Cortex of kidney (tissue), 1 donor: ENCODE measurements at places on chromosomes 5 and 9.

DNA sequence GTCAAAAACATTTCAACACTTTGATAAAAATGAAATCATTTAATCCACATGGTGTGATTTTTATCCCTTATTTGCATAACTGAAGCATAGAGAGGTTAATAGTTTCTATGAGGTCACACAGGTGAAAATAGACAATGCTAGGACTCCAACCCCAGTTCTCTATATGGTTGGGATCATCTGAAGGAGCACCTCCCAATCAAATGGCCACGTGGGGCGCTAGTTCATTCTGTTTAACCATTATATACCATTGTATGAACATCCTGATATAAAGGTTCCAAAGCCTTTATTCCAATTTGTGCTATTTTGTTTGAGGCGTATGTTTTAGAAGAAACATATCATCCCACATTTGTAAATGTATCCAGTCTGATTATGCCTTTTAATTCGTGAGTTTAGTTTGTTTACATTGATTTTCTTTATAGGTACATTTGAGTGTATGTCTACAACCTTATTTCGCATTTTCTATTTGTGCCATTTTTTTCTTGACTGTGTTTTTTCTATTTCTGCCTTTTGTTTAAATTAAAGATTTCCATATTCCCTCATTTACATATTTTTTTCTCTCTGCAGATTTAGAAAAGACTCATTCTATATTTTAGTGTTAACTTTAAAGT, 1092.0 kb downstream of the MAT2B start:
- no peak for DNase-seq

DNA sequence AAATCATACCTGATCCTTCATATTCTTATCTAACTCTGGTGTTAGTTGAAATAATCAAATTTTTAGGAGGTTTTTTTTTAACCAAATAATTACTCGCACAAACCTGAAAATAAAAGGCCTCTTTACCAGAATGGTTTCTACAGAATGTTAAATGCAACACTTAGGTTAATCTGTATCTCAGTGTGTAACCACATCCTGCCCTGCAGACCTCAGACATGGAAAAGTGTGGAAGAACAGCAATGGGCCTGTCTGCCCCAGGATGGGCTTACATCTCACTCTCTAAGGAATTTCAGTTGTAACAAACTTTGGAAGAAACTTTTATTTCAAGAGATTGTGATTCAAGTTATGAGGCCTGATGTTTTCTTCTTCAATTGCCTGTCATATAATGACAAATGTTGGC, 32.5 kb upstream of the MIER3 start:
- DNase-seq: no peak

- DNase-seq: no peak
Observed at GRCh38 chr5:140297283-140297682, 5.6 kb downstream of the PFDN1 start.

DNA sequence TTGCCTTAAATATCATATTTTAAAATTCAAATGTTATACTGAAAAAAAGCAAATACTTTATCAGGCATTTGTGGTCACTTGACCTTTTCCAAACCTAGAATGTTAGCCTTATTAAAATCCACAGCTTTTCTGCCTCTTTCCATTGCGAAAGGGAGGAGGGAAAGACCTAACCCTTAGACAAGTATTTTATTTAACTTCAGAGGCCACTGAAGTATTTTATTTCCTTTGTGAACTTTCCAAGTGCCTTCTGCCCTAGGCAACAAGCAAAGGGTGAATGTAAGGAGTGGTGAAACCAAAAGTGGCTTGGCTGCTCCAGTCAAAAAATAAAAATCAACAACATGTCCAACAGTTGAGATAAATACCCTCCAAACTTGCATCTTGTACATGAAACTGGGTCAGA, 376.1 kb downstream of the EFNA5 start:
- DNase-seq: no peak

GRCh38 chr9:83247732-83248131, 184.8 kb upstream of the RASEF start:
- DNase-seq: no peak

DNA sequence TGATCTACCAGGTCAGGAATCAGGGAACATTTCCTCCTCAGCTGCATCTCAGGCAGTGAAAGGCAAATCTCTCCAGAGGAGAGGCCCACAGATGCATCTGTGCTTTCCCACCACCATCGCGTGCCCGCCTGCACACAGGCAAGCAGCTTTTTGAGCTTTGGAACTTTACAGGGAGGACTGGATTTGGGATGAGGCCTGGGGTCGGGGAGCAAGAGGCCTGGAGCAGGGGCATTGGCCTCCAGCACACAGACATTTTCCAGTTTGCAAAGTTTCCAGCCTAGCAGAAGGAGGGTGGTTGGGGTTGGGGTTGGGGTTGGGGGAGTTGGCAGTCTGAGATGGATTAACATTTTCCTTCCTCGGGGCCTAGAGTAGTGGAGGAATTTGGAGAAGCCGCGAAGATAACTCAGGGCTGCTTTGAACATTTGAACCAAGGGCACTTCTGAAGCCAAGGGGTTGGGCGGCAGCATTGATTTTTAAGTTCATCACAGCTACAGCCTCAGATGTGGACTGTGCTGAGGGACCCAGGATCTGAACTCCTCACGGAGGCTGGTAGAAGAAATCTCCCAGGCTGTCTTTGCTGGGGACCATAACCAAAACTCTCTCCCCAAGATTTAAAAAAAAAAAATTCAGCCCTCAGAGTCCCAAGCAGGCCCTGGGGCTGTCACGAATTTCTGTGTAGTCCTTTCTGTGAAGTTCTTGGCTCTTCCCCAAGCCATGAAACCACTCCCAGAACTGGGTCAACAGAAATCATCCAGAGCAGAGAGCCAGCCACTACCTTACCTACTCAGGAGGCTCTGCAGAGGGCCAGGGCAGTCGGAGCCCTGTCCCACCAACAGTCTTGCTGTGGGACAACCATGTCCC, 25.6 kb downstream of the C5orf15 start:
- DNase-seq: no peak

- DNase-seq: no peak
Observed at GRCh38 chr9:91119679-91120078, 242.0 kb downstream of the AUH start.
